Gastroesophageal sphincter (tissue), 4 donors: ENCODE measurements at places on chromosomes 6 and 20. TPM values are rescaled to one million over a fixed set of nuclear protein-coding genes. Genes with fewer than 3 reads are reported as not detected.

TRIM31 gene
- not detected for total RNA-seq

OR2H1 gene
- not detected for total RNA-seq

SH3BGRL2 gene
- total RNA-seq, result 33.8 TPM

SLC16A10 gene
- 0.32 TPM for total RNA-seq

PRL gene
- total RNA-seq, result not detected

LIME1 gene
- 4.7 TPM for total RNA-seq

CST4 gene
- not detected for total RNA-seq

KCNK16 gene
- total RNA-seq, result not detected

PAK5 gene
- 0.54 TPM for total RNA-seq

BTN2A1 gene
- 18.4 TPM for total RNA-seq

SCUBE3 gene
- total RNA-seq, result 7.2 TPM

OXT gene
- total RNA-seq, result not detected

RIMS4 gene
- total RNA-seq, result 3.1 TPM
